ENCODE measurements at places on chromosomes 2 and 18. TPM values are rescaled to one million over a fixed set of nuclear protein-coding genes. Genes with fewer than 3 reads are reported as not detected.

COL3A1 gene
- 7,336 TPM for polyA plus RNA-seq

TUBA4B gene
- 0.24 TPM for polyA plus RNA-seq

BARD1 gene
- 11.6 TPM for polyA plus RNA-seq

TUBB8B gene
- polyA plus RNA-seq, result 0.44 TPM

SATB2 gene
- polyA plus RNA-seq, result 1.8 TPM

ANKRD30BL gene
- 0.12 TPM for polyA plus RNA-seq

AQP12A gene
- polyA plus RNA-seq, result not detected

ACP1 gene
- polyA plus RNA-seq, result 92.5 TPM

EMILIN1 gene
- 80.8 TPM for polyA plus RNA-seq

ATP6V1C2 gene
- not detected for polyA plus RNA-seq

XRCC5 gene
- 218 TPM for polyA plus RNA-seq

LAMA3 gene
- polyA plus RNA-seq, result 42.2 TPM

IL1R2 gene
- polyA plus RNA-seq, result not detected

ANKRD36 gene
- polyA plus RNA-seq, result 23.1 TPM

CCDC85A gene
- 3.9 TPM for polyA plus RNA-seq

VIT gene
- polyA plus RNA-seq, result 4.6 TPM

CHRND gene
- polyA plus RNA-seq, result 182 TPM

PJVK gene
- 2.7 TPM for polyA plus RNA-seq

CD207 gene
- polyA plus RNA-seq, result not detected

APLF gene
- polyA plus RNA-seq, result not detected

LONRF2 gene
- 1.3 TPM for polyA plus RNA-seq

NDUFV2 gene
- 144 TPM for polyA plus RNA-seq

PKDCC gene
- 130 TPM for polyA plus RNA-seq

OSBPL1A gene
- polyA plus RNA-seq, result 51.3 TPM

KIF1A gene
- 2.8 TPM for polyA plus RNA-seq

GKN1 gene
- not detected for polyA plus RNA-seq

MAPK4 gene
- polyA plus RNA-seq, result 7.7 TPM

G6PC2 gene
- polyA plus RNA-seq, result not detected

RUFY4 gene
- 0.68 TPM for polyA plus RNA-seq

PARD3B gene
- 11.3 TPM for polyA plus RNA-seq

SDC1 gene
- not detected for polyA plus RNA-seq

RAX gene
- not detected for polyA plus RNA-seq

CD226 gene
- 0.50 TPM for polyA plus RNA-seq

TMEM178A gene
- polyA plus RNA-seq, result 12.1 TPM

GNLY gene
- not detected for polyA plus RNA-seq

ZNF519 gene
- polyA plus RNA-seq, result 7.9 TPM

HOXD12 gene
- not detected for polyA plus RNA-seq

LRP1B gene
- polyA plus RNA-seq, result 2.1 TPM

CYRIA gene
- polyA plus RNA-seq, result 4.3 TPM

BOLL gene
- 2.0 TPM for polyA plus RNA-seq

TM4SF20 gene
- not detected for polyA plus RNA-seq

SIX3 gene
- not detected for polyA plus RNA-seq

ARHGEF4 gene
- polyA plus RNA-seq, result 6.5 TPM

CIB4 gene
- polyA plus RNA-seq, result not detected

CD8B2 gene
- polyA plus RNA-seq, result not detected

ABCA12 gene
- not detected for polyA plus RNA-seq

ABCB11 gene
- polyA plus RNA-seq, result 0.37 TPM
